ENCODE measurements at places on chromosomes 7 and 10.
A peak's percentile ranks its signal among the peaks of the same experiment; 100 is the strongest.

DNA sequence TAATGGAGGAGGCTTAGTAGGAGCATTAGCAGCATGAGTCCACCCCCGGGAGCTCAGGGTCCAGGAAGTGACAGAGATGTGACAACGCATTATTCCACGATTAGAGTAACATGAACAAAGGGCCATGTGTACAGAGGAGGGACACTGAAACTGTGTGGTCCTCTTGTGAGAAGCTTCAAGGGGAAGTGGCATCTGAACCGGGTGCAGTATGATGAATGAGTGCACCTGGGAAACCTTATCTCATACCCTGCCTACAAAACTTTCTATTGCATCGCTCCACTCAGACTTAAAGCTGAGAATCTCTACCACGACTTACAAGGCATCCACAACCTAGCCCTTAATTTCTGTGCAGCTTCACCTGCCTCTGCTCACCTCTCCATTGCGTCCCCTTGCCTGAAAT lies 115.3 kb upstream of the AMPH start:
- DNase-seq, result no peak

GRCh38 chr7:87570178-87570577 lies 30.5 kb downstream of the ABCB1 start:
- DNase-seq, result no peak

- DNase-seq, result peak; percentile 23
Measured at GRCh38 chr7:2559283-2559950, 638 bp downstream of the IQCE start.

GRCh38 chr7:117751775-117752174 lies 121.5 kb downstream of the CTTNBP2 start:
- DNase-seq, result no peak

- no peak for DNase-seq
Measured at GRCh38 chr10:119203006-119203405, 4.4 kb upstream of the GRK5 start.

DNA sequence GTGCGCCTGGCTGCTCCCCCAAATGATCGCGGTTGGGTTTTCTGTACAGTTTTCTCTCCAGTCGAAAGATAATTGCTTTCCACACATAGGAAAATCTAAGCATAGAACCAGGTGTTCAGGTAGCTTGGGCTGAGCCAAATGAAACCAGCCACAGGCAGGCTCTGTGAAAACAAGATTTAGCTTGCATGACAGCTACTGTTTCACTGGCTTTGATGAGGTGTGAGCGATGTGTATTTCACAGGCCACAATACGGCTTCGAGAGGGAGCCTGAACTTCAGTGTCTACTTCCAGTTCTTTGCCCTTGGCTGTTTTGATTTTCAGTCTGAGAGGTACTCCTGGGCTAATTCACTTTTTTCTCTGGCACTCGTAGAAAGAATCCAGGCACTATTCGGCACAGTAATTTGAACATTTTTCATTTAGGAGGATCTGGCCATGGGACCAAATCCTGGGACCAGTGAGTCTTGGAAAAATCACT lies 110.5 kb downstream of the JCAD start:
- no peak for DNase-seq

GRCh38 chr10:112375721-112376395 lies 1.9 kb downstream of the ACSL5 start:
- peak; percentile 27 for DNase-seq

DNA sequence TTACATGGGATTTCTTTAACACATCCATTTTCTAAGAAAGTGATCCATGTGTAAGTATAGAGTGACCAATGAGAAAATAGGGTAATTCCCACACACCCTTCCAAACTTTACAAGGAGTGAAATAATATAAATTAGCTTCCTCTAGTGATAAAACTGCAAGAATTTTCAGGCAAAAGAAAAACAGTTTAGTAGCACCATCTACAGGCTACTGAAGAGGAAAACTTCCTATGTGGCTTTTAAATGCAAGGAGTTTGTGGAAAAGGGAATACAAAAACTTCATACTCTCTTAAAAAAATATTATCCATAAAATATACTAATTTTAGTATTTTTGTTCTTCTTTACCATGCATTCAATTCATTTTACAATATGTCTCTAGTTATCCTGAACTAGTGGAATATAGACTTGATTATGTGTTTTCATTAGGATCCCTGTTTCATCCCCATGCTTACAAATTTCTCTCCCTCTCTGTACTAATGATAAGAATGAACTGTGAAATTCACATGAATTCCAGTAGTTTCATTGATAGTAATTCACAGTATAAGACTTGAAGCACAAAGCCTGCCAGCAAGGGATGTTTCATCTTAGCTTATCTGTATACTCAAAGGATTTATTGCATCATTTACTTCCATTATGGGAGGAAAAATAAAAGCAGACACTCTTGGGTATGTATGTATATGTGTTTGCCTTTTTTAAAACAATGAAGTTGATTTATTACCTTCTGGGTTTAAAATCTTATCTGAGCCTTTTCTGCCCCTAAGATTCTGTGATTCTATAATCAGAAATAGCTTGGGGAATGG lies 442.9 kb downstream of the AUTS2 start:
- DNase-seq, result no peak

- no peak for DNase-seq
Measured at GRCh38 chr7:1864161-1864940, 194.3 kb downstream of the ELFN1 start.

DNA sequence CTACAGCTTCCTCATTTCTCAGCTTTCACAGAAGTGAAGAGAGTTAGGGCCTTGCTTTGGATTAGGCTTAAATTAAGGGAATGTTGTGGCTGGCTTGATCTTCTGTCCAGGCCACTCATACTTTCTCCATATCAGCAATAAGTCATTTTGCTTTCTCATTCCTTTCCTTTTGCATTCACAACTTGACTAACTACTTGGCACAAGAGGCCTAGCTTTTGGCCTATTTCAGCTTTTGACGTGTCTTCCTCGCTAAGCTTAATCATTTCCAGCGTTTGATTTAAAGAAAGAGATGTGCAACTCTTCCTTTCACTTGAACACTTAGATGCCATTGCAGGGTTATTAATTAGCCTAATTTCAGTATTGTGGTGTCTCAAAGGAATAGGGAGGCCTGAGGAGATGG lies 712.0 kb downstream of the INHBA start:
- no peak for DNase-seq

GRCh38 chr7:8362723-8363369 lies 70.6 kb upstream of the NXPH1 start:
- DNase-seq, result no peak

DNA sequence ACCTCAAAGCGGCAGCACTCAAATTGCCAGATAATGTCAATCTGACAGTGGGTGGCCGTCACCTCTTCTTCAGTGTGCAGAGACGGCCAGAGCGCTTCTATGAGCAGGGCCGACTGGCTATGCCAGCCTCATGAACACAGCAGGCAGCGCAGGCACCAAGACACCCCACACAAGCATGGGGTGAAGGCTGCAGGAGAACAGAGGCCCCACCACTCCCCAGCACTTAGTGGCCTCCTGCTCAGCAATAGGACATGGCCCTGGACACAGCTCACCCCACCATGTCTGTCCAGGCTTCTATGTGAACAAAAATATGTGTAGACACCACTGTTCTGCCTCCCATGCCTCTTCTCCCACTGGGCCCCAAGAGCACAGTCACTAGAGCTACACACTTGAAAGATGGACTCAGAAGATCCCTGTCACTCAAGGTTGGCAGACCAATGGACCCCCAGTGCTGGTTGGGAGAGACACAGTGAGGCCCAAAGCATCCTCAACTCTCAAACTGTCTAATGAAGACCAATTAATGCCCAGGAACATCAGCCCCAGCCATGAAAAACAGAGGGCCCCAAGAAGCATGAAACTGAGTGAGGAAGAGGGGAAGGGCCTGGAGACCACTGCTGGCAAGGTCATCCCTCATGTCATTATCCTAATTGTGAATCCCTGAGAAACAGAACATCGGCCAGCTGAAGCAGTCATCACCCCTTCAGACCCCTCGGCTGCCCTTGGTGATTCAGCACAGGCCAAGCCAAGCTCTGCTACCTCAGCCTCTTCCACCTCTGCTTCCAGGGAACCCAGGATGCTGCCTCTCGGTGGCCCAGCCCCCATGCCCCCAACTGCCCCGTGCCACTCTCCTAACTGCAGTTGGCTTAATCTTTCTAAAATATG lies 77.7 kb downstream of the GRID1 start:
- DNase-seq, result no peak

DNA sequence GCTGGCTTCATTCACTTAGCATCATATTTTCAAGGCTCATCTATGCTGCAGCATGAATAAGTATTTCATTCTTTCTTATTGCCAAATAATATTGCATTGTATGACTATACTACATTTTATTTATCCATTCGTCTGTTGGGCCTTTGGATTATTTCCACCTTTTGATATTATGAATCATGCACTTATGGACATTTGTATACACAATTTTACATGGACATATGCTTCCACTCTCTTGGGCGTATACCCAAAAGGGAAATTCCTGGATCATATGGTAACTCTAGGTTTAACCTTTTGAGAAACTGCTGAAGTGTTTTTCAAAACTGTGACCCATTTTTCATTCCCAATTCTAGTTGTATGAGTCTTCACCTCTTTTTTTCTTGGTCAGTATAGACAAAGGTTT lies 80.3 kb upstream of the GNAI1 start:
- DNase-seq, result no peak

All from activated CD4-positive, alpha-beta T cell treated with anti-CD3 and anti-CD28 coated beads, Interleukin-2, amount 50 U/mL, for 1 hour (primary cell).